ENCODE measurements at places on chromosomes 1 and 21.
A peak's percentile ranks its signal among the peaks of the same experiment; 100 is the strongest.

GRCh38 chr1:23394181-23394580 lies 24.5 kb upstream of the ZNF436 start:
- DNase-seq, result no peak

DNA sequence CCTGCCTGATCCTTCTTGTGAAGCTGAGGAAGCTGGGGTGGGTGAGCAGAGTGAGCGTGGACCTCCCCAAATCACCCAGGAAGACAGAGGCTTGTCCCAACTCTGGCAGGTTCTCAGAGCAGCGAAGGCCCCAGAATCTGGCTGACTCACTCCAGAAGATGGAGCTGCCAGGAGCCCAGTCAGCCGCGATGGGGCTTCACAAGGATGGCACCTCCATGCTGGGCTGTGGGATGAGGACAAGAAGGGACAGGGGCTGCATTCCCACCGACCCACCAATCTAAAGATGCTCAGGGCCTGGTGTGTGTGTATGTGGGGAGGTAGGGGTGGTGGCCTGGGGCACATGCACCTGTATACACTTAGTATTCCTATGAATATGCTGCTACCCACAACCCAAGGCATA lies 52.9 kb downstream of the ATP1A1 start:
- DNase-seq, result peak; percentile 9

DNA sequence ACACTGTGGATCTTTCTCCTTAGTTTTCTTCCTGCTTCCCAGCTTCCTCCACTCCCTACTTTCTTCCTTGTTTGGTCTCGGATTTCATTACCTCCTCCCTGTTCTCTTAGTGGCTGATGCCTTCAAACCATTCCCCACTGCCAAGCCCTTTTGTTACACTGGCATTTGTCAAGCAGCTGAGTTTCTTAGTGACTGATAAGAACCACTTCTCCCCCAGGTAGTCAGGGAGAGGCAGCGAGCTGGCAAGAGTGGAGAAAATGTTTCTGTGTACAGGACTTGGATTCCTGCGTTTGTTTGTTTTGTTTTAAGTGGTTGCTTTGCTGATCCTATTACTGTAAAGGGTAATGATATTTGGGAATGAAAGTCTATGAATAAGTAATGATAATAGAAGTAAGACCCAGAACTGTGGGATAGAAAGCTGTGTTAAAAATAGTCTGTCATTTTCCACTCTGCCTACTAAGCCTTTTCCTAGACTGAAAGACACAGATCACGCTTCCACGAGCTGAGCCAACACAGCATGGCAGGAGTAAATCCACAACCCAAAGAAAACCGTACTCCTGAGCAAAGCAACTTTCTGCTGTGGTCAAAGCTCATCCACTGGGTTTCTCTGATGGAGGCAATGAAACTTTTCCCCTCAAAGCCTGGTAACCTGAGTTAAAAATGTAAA lies 10.1 kb upstream of the SERTAD4 start:
- DNase-seq, result no peak

DNA sequence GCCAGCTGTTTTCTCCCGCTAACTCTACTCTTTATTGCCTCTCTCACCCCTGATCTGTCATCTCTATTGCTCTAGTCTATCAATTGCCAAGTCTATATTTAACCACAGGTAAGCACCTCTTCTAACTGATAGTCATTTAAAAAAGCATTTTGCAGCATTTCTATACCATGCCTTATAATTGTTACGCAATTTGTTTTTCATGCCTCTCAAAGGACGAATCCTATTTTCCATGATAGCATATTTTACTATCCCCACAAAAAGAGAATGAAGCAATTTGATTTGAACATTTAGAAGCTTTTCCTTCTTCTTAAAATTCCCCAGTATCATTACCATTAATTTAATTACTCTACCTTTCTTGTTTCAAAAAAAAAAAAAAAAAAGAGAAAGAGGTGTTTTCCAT lies 432.8 kb upstream of the ZP4 start:
- no peak for DNase-seq

DNA sequence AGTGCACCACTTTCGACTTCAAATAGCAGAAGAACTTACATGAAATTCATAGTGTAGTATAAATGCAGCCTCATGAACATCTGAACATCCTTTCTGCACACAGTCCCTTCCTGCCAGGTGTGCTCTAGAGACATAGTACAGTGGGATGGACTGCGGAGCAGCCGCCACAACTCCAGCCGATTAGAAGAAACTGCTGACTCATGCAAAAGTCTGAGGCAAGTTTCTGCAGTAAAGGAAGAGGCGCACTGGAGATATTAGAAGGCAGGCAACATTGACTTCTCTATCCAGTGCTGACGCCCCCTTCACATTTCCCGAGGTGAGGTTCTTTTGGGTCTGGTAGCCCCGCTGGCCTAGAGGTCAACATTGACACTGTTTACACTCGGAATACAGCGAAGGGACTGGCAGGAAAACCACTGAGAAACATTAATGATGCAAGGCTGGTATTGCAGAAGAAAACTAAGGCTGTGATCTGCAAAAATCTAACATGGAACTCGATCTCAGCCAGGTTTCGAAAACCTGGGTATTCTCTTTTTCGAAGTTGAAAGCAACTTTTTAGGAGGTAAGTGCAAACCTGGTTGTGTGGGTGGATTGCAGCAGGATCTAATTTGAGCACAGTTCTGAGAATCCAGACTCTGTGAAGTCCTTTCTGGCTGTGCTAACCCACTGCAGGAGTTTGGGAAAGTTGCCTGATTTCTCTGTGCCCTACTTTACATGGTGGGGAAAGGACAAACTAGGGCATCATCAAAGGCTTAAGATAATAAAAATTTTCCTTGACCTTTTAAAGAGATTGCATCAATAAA lies 90.7 kb downstream of the CDC7 start:
- peak; percentile 24 for DNase-seq

- DNase-seq, result peak; percentile 11
These were observed 3.5 kb upstream of the KRTAP10-4 start for GRCh38 chr21:44569861-44570517.

- peak; percentile 27 for DNase-seq
These were observed at the start of gene TINAGL1 for GRCh38 chr1:31576201-31576669. TINAGL1 (plus strand) TSS chr1:31576515; CDS start chr1:31577149, 634 bp downstream.

DNA sequence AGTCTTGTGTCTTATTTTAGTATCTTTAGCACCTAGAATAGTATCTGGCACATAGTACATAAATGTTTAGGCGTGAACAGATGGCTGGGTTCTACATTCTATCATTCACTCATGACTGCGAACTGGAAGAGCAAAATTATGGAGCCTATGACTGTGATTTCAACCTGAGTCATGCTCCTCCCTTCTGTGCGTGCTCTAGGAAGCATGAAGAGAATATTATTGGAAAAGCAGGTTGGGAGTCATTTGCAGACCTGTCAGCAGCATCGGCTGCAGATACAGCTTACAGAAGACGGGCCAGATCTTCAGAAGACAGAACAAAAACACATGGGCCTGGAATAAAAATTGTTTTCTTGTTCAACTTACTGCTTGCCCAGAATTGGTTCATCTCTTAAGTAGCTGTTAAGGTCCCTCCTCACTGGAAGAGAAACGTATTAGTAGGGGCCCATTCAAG lies 344.0 kb upstream of the USP24 start:
- DNase-seq, result no peak

GRCh38 chr21:32426066-32426465 lies 13.6 kb downstream of the EVA1C start:
- no peak for DNase-seq

DNA sequence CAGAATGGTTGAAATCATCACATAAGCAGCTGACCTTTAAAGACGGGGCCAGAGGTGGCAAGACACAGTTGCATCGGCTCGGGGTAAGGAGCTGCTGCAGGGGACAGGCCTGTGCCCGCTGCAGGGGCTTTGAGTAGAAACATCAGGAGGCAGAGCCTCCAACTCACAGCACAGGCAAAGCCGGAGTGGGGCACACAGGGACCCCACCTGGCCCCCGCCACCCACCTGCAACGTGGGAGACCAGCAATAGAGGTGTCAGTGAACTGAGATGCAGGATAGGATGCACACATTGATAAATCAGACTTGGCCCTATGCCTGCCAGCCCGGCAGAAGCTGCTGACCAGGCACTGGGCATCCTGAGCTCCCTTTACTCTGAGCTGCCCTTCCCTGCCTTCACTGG lies 257.2 kb downstream of the NPHP4 start:
- no peak for DNase-seq

Data from activated CD8-positive, alpha-beta T cell treated with anti-CD3 and anti-CD28 coated beads, Interleukin-2, amount 10 ng/mL, durations not matched to agents 7 days and 5 days (primary cell).